Muscle of leg (tissue), 16 donors: ENCODE measurements at places on chromosomes 6 and 20. TPM values are rescaled to one million over a fixed set of nuclear protein-coding genes. Genes with fewer than 3 reads are reported as not detected.
A peak's percentile ranks its signal among the peaks of the same experiment; 100 is the strongest.

Gene DPPA5
- not detected for total RNA-seq

Gene CNR1
- total RNA-seq, result 0.13 TPM

Gene RAET1L
- total RNA-seq, result not detected

- no peak overlapping the region for H3K4me3 ChIP-seq
- H3K27me3 ChIP-seq, result peaks cover 5% of the 10 kb centered on the region
- H3K36me3 ChIP-seq, result no peaks in the 10 kb centered on the region
- H3K4me1 ChIP-seq, result no peaks in the 10 kb centered on the region
- peak; percentile 5 for DNase-seq
Observed at GRCh38 chr20:2006452-2007361, 12.8 kb upstream of the PDYN start.
